RWPE1 (cell line): ENCODE measurements at places on chromosomes 11 and 22.

DNA sequence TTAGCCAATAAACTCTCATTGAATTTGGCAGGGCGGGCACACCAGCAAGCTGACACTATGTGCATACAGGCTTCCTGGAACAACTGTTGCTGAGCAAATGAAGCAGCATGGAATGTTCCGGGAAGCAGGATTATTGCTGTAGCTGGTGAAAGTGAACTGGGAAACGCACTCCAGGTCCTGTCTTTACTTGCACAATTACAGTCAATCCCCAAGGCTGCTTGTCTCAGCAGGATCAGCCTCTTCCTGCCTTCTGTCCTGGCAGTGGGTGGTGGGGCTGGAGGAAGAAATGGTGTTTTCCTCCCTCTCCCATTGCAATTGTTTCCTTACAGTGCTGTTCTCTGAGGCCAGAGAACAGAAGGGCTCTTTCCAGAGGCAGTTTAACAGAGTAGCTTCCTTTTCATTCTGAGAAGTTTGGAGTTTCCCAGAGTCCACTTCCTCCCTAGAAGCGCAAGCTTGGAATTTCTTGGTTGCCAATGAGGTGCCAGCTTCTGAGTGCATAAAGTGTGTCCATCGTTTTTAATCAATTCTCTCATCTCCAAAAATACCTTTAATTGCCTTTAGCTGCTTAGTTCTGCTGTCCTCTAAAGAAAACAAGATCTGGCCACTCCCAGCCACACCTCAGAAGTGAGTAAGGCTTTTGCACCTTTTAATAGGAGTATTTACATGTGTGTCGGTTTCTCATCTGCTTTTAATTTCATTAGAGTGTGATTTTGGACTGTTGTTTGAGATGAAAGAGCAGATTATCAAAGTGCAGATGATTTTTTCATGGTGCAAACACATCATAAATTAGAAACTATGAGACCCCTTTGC lies 19.9 kb downstream of the CD44 start:
- DNase-seq = peak; percentile 74

DNA sequence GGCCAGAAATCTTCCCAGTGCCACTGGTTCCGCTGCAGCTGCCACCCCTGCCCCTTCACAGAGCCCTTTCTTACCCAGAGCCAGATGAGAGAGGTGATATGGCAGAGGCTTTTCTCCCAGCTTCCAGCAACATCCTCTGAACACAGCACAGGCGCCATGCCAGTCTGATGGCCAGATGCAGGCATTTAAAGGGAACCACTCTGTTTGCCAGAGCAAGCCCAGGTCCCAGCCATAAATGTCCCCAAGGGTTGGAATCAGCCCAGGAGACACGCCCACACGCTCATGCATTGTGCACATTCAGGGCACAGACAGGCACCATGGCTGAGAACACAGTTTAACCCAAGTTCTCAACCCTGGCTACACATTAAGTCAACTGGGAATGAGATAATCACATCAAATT lies 114.3 kb upstream of the CSNK2A3 start:
- DNase-seq = no peak

GRCh38 chr11:66022401-66023185 lies 3.7 kb downstream of the CATSPER1 start:
- DNase-seq = peak; percentile 73

DNA sequence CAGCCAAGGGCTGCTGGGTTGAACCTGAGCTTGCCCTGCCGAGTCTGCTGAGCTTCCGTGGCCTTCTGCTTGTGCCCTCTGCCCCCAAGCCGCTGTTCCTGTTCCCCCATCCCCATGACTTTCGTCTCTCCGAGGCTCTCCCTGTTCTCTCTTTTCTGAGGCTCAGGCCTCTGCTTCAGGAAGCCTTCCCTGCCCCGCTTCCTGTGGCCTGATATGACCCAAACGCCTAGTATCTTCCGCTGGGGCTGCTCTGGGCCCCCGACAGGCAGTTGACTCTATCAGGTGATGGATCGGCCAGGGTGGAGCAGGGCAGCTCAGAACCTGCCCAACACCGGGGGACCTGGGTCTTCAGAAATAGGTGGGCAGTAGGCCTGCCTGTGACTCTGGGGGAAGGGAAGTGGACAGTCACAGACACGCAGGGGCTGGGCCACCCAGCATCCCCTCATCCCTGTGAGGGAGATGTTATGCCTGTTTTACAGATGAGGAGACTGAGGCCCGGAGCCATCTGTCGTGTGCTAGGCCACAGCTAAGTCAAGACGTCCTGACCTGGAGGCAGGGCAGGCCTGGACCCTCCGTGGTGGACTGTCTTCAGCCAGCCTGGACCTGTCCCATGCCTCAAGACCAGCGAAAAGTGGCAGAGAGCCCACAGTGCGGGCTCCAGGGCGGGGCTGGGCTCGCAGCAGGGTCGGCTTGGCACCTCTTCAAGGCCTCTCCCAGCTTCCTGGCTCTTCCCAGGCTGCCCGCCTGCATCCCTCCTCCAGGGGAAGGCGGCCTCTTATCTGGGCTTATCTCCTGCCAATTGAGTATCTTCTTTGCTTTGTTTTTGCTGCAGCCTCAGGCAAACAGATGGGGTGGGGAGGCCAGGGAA lies 16.2 kb downstream of the BAD start:
- DNase-seq = no peak

- no peak for DNase-seq
Measured at GRCh38 chr11:78189851-78190250, 1.1 kb downstream of the USP35 start.

GRCh38 chr11:16321148-16321547 lies 35.2 kb downstream of the SOX6 start:
- peak; percentile 41 for DNase-seq

- DNase-seq = peak; percentile 56
Measured at GRCh38 chr22:24894998-24895397, 51.5 kb downstream of the LHFPL7 start.

GRCh38 chr11:20518323-20518834 lies 81.0 kb upstream of the SLC6A5 start:
- DNase-seq = no peak

DNA sequence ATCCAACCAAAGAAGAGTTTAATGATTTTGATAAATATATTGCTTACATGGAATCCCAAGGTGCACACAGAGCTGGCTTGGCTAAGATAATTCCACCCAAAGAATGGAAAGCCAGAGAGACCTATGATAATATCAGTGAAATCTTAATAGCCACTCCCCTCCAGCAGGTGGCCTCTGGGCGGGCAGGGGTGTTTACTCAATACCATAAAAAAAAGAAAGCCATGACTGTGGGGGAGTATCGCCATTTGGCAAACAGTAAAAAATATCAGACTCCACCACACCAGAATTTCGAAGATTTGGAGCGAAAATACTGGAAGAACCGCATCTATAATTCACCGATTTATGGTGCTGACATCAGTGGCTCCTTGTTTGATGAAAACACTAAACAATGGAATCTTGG lies 23.9 kb downstream of the KDM4D start:
- DNase-seq = no peak

- DNase-seq = no peak
Measured at GRCh38 chr11:44804449-44805437, 78.0 kb downstream of the TSPAN18 start.

DNA sequence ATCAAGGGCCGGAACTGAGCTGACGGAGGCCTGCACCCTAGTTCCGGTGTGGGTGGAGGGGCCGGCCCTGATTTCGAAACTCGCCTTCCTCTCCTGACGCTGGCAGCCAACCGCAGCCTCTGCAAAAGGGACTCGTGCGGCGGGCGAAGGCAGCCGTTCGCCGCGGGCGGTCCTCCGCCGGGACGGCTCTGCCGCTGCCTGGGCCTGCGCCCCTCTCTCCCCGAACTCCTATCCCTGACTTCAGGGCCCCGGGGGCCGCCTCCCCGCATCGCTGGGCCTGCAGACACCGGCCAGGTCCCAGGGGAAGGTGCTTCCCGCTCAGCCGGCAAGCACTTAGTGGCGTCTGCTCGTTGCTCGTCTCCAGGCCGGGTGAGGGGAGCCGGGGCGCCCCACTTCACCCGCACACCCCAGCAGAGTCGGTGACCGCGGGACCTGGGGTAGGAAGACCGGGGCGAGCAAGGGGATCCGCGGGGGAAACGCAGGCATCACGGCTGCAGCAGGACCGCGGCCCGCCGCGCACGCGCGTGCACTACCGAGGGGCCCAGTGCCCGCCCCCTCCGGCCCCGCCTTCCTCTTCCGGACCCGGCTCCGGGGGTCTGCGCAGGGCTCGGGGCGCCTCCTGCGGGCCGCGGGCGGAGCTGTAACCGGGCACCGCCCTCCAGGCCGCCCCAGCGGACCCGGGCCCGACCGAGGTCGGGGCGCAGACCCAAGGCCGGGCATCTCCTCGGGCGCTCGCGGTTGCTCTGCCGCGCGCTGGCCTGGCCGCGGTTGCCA lies 464 bp upstream of the ANKRD13D start:
- DNase-seq = peak; percentile 71

- DNase-seq = peak; percentile 82
Measured at GRCh38 chr11:118998822-118999221, 884 bp downstream of the CENATAC start.

DNA sequence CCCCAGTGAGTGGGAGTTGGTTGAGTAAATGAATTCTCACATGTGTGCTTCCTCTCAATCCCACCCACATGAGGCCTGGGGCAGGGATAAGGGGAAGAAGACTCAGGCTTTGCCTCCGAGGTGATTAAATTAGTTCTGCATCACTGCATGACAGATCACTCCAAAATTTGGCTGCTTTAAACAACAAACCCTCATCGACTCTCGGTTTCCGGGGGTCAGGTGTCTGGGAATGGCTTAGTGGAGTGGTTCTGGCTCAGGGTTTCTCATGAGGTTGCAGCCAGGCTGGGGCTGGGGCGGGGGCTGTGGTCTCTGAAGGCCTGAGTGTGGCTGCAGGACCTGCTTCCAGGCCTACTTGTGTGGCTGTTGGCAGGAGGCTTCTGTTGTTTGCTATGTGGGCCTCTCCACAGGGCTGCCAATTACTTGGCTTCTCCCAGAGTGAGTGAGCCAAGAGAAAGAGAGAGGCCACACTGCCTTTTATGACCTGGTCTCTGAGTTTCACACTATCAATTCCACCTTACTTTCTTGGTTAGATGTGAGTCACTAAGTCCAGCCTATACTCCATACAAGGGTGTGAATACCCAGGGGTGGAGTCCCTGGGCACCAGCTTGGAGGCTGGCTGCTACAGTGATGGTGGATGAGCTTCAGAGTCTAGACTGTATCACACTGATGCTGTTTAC lies 15.9 kb downstream of the MOGAT2 start:
- no peak for DNase-seq

- no peak for DNase-seq
Measured at GRCh38 chr11:95360377-95361075, 129.5 kb upstream of the SESN3 start.

DNA sequence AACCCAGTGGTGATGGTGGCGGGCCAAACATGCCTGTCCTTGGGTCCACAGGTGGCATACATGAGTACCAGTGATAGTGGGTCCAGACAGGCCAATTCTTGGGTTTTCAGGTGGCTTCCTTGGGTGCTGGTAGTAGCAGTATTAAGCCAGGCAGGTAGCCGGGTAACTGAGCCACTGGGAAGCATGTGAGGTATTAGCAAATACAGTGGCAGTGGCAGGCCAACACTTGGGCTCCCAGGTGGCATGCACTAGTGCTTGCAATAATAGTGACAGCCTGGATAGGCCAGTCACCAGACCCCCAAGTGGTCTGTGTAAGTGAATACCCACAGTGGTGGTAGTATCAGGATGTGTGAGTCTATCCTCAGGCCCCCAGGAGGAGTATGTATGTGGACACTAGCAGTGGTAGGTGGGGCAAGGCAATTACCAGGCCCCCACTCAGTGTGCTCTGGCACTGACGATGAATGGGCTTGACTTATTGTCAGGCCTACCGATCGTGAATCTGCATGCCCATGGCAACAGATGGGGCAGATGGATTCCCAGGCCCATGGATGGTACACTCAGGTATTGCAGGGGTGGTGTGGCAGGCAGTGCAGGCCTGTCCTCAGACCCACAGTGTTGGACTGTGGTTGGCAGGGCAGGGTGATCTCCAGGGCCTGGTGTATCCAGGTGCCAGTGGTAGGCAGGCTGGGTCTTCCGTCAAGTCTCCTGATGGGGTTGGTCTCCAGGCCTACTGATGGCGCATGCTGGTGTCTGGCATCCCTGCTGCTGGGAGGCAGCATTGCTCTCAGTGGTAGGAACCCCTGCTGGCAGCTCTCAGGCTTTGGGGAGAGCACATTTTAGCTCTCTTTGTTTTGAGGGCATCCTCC lies 840.7 kb downstream of the FAM181B start:
- DNase-seq = no peak

DNA sequence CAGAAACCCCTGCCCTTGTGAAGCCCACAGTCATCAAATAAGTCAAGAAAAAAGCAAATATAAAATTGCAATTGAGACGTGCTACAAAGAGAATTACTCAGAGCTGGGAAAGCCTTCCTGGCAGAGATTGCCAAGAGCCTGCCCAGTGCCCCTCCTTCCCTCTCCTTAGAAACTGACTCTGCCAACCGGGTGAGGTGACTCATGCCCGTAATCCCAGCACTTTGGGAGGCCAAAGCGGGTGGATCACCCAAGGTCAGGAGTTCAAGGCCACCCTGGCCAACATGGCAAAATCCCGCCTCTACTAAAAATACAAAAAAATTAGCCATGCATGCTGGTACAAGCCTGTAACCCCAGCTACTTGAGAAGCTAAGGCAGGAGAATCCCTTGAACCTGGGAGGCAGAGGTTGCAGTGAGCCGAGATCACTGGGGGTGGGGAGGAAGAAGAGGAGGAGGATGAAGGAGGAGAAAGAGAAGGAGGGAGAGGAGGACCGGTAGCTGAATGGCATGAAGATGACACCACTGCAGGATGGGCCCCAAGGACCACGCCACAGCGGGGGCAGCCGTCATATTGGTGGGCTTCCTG lies 76.1 kb upstream of the RTL6 start:
- DNase-seq = peak; percentile 66

GRCh38 chr11:123093739-123094138 lies 31.8 kb upstream of the HSPA8 start:
- no peak for DNase-seq

DNA sequence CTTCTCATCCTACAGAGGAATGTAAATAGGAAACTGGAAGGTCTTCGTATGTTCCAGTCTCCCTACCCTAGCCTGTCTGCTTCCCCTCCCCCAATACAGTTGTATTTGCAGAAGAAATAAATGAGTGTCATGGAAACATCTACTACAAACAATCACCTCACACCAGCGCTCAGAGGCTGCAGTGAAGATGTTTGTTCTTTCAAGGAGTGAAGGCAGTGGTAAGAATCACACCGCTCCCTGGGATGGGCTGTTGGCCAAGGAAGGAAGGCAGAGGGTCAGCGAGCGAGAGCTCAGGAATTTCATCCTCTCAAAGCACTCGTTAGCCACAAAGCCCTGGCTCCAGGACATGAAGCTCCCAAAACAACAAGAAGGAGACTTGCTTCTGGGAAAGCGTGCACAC lies 1.1 kb upstream of the IGSF9B start:
- DNase-seq = no peak

DNA sequence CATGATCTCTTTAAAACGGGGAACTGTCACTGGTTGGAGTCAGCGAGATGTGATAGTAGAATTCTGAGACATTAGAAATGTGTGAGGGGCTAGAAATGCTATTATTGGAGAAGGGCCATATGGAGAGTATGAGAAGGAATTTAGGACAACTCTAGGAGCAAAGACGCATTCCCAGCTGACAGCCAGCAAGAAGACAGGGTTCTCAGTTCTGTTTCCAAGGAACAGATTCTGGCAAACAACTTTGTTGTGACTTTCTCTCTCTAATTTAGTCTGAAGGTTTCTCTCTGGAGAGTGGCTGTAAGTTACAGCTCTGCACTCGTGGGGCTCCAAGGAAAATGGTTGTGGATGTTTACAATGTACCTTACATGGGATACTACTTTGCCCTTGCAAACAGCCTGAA lies 876.3 kb downstream of the FAM181B start:
- DNase-seq = no peak

- no peak for DNase-seq
Measured at GRCh38 chr11:70116386-70117065, 38.4 kb downstream of the ANO1 start.

GRCh38 chr11:105767931-105768330 lies 158.1 kb downstream of the GRIA4 start:
- DNase-seq = no peak
